ENCODE measurements at places on chromosomes 1 and 21.

GRCh38 chr1:244165021-244165420 is 113.9 kb downstream of the ZBTB18 start:
- DNase-seq = no peak

- no peak for DNase-seq
These were observed 90.2 kb upstream of the NGF start for GRCh38 chr1:115428256-115428655.

DNA sequence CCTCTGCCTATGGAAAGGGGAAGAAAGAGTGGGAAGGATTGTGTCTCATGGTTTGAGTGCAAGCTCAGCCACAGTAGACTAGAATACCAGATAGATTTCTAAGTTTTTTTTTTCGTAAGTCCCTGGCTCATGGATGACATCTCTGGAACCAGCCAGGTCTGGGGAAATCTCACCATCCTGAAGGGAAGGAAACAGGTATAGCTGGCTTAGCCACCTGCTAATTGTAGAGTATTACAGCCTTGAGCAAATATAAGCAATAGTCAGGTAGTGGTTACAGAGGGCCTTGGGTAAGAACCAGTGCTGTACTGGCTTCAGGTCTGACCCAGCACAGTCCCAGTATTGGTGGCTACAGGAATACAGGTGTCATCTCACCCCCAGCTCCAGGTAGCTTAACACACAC is 500.9 kb upstream of the PRMT6 start:
- no peak for DNase-seq

DNA sequence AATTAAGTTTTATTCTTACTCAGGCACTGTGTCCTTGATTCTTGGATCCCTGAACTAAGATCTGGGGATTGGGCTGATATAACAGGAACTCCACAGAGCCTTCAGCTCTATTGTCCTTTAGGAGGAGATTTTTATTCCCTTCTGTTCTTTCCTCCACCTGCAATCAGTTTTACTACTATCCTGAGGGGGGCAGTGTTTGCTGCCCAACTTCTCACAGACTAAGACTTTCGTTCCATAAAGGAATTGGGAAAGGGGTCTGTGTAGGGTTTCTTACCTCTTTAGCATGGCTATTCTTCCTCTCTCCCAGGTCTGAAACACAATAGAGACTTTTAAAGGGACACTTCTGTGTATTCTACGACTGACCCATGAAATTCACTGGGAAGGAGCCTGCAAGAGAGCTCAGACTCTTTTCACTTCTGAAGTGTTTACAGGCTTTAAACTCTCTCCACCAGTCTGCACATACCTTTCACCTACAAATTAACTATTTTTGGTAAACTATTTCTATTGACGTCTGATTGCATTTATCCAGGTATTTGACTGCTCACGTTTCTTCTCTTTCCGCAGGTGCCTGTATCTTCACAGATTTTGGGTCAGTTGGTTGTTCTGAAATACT is 103.3 kb upstream of the DEPDC1 start:
- peak; percentile 43 for DNase-seq

DNA sequence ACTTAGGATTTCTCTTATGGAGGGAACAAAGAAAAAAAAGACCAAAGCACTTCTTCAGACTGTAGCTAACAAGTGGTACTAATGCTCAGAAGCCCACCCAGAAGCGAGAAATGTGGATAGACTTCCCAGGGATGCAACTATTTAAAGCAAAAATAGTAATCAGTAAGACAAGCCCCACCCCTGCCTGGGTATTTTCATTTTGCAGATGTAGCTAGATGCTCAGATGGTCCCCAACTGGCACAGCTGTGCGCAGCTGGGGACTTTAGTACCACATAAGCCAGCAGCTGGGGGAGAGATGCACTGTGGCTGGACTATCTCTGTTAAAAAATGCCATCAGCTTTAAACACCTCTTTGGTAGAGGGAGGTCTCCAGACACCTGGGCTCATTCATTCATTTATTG is 77.8 kb upstream of the SPAG17 start:
- DNase-seq = no peak

GRCh38 chr1:173590557-173590956 is 12.3 kb downstream of the SLC9C2 start:
- no peak for DNase-seq

DNA sequence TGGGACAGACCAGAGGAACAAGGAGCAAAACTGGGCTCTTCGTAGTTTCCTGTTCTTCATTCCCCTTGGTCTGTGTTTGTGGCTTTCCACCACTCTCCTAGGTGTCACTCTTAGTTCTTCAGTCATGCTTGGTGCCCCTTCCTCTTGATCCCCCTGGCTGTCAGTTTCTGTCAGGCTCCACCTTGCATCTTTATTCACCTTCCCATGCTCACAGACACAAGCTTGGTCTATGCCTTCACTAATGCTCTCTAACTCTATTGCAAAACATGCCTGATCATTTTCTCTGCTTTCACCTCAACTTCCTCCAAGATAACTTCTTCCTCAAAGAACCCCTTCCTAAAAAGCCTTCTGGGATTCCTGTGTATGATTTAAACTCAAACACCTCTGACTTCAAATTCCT is 122.9 kb downstream of the GLUL start:
- DNase-seq = no peak

DNA sequence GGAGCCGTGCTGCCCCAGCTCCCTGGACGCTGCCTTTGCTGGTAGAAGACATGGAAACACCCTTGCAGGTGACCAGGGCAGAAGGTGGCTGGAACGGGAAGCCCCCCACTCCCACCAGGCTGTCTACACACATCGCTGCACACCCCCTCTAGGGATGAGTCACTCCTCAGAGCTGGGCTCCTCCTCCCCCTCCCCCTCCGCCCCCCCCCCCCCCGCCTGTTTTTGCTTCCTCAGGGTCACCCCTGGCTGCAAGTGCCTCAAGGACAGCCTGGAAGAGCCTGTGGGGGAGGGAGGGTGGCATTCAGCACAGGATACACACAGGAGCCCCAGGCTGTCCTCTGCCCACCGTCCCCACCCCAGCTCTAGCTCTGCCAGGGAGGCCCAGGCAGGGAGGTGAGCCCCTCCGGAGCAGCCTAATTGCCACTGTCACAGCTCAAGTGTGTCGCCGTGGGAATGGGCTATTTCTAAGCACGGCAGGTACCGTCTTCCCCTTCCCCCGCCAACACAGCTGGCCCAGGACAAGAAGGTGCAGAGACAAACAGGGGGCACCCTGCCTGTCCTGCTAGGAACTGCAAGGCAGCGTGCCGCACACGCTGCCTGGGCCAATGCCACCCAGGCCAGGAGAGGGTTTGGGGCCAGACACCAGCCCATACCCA is 2.5 kb downstream of the FNDC10 start:
- no peak for DNase-seq

GRCh38 chr1:165303386-165303785 is 53.1 kb downstream of the LMX1A start:
- DNase-seq = no peak

- DNase-seq = no peak
These were observed 20.1 kb upstream of the CDCP2 start for GRCh38 chr1:54172614-54173599.

- DNase-seq = no peak
These were observed 129.5 kb upstream of the LRRC7 start for GRCh38 chr1:69438056-69438795.

DNA sequence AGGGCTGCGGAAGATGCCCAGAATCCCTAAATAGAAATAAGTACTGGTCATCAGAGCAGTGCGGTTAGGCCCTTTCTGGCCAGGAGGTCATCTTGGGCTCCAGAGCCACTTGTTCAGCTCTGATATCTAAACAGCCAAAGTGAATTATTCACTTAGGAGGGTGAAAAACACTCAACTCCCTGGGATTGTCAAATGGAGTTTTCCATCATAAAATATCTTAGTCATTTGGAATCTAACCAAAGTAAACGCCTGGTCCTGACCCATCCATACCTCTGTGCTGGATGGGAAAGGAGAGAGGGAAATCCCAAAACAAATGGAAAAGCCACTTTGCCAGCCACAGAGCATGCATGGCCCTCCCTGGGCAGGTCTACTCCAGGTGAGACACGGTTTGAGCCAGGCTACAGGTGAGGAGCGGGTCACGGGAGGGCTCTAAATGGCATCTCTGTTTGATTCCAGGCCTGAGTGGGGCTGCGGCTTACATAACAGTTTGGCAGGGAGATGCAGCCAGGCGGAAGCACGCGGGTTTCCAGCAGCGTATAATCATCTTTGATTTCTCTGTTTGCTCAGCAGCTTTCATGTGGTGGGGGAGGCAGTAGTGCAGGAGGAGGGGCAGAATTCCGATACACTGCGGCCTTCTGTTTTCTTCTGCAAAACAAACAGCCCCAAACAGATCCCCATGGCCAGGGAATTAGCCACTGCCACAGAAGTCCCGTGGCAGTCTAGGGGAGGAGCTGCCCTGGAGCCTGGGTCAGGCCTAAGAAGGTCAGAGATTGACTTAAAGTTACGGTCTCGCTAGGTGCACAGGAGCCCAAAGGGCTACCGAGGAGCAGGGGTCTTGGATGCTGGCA is 59.1 kb upstream of the ZNF648 start:
- DNase-seq = no peak

GRCh38 chr1:6873298-6874015 is 88.2 kb downstream of the CAMTA1 start:
- DNase-seq = no peak

- DNase-seq = no peak
These were observed 101.6 kb downstream of the NOS1AP start for GRCh38 chr1:162171111-162171510.

DNA sequence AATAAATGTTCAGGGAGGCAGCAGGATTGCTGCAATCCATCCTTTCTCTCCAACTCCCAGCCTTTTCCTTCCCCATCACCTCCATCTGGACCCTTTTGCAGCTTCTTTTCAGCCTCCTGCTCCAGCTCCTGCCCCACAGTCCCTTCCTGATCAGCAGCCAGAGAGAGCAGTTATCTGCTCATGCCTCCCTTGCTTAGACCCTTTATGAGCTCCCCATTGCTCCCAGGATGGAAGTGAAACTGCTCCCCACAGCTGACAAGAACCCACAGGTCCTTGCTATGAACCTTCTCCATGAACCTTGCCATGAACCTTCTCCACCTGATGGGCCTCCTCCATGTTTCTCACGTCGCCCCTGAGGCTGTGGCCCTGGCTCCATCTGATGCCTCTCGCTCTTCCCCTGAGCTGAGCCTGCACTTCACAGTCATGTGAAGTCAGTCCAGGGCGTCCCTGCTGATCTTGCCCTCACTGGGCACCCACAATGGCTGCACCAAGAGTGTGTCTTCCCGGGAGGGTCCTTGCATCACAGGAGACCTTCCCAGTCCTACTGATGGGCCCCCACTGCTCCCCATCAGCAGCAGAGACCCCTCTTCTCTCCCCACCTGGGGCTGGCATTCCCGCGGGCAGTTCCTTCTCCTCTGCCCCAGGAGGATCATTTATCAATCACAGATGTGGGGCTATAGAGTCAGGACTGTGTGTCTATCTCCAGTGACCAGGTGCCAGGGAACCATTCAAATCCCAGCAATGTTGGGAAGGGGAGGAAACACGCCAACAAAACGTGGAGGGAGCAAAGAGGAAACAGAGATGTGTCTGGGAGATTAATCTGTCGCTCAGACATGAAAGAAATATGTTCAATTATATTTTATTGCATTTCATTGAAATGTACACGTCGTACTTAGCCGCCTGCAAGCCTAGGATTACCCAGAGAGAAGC is 73.1 kb downstream of the MATN1 start:
- no peak for DNase-seq

DNA sequence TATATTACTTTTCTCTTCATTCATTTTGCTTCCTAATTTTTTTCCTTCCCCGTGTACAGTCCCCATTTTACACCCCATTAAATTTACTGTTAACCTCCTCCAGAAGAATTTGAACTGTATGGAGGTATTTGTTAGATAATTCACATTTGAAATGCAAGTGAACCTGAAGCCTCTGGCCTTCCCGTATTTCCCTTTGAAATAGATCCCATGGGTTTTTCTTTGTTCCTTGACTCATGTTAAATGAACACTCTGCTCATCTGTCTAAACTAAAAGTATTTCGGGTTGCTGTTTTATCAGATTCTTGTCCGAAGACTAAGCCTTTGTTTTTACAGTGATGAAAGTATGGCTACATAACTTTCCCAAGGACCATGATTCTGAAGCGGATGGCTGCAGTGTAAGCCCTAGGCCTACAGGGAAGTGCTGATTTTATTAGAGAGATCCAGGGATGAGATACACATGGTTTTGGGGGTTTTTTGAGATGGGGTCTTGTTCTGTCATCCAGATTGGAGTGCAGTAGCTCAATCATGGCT is 187.9 kb downstream of the PATJ start:
- DNase-seq = no peak

Measured in NCI-H748 treated with DMSO at 0.1 percent for 48 hours (cell line).